Brain microvascular endothelial cell (primary cell): ENCODE measurements at places on chromosomes 5 and 9.

- DNase-seq = no peak
Observed at GRCh38 chr5:160488394-160489325, 67.0 kb downstream of the PTTG1 start.

DNA sequence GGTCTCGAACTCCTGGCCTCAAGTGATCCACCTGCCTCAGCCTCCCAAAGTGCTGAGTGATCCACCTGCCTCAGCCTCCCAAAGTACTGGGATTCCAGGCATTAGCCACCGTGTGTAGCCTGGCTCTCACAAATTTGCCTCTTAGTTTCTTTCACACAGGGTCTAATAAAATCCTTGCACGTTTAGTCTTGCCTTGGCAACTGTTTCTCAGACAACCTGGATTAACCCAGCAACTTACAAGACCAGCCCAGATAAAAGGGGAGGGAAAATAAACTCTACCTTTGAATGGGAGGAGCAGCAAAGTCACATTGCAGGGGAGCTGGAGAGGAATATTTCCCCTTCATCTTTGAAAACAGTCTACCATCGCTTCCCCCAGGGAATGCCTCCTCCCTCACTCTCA, 29.3 kb upstream of the GNA14 start:
- no peak for DNase-seq

DNA sequence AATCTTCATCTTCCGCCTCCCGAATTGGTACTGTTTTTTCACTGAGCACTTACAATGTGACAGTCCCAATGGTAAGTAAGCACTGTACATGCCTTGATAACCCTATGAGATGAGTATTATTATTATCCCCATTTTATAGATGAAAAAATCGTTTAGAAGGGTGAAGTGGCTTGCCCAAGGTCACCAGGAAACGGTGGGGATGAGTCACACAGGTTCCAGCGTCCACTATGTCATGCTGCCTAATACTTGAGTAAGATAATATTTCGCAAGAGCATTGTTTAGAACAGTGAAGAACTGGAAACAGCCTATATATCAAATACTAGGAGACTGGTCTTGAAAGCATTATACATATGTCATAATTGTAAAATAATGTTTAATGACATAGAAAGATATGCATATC, 12.9 kb downstream of the HAND1 start:
- DNase-seq = peak; percentile 41

DNA sequence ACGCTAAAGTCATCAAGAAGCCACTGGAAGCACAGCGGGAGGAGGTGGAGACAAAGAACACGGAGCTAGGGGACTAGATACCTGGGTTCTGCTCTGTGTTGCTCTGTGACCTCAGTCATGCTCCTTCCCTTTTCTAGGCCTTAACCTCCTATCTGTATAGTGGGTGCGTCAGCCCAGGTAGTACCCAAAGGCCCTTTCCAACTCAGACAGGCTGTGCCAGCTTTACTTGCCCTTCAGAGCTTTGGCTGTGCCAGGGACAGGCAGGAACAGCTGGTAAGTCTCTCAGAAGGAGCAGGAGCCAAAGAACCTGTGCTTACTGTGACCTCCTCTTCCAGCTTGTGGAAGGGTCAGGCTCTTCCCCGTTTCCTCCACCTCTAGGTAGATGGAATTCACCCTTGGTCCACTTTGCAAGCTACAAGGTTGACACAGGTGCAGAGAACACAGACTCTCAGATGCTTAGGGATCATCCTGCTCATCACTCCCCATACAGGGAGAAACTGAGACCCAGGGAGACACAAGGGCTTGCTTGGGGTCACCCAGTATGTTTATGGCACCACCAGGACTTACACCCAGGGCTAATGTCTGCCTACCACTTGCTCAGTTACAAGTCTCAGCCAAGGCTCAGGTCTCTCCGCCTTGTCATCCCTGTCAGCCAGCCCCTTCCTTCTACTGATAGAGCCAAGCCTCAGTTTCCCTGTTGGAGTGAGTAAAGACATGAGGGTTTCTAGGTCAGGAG, 1.7 kb downstream of the CCDC69 start:
- DNase-seq = no peak

GRCh38 chr5:139640421-139641115, 7.6 kb upstream of the CXXC5 start:
- DNase-seq = no peak
